NCI-H69 (cell line): ENCODE measurements at places on chromosomes 12 and 14.

DNA sequence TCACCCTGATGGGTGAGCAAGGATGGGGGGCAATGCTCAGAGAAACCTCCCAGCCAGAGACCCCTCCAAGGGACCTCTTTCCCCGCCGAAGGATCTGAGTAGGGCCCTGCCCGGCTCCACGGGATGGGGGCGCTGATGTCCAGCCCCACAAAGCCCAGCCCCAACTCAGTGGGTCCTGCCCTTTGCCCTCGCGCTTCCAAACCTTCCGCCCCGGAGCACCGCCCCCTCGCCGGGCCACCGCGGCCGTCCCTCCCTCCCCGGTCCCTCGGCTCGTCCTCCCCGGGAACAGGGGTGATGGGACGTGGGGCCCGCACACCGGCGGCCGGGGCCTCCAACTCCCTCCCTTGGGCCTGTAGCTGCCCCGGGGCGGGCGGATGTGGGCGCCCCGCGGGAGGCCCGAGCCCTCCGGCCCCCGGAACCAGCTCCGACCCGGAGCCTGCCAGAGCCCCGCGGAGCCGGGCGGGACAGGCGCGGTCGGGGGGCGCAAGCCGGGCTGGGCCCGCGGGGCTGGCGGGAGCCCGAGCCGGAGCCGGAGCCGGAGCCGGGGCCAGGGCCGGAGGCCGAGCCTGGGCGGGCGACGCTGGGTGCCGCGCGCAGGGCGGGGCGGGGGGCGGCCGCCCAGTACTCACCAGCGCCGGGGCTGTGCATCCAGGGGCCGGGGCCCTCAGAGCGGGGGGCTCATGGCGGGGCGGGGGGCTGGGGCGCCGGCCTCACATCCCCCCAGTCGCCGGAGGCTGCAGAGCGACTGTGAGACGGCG lies 386 bp downstream of the HDAC7 start:
- DNase-seq = peak; percentile 66

GRCh38 chr14:65377576-65377975 lies 35.0 kb upstream of the FUT8 start:
- no peak for DNase-seq

GRCh38 chr14:93741556-93742230 lies 46.6 kb downstream of the PRIMA1 start:
- no peak for DNase-seq

DNA sequence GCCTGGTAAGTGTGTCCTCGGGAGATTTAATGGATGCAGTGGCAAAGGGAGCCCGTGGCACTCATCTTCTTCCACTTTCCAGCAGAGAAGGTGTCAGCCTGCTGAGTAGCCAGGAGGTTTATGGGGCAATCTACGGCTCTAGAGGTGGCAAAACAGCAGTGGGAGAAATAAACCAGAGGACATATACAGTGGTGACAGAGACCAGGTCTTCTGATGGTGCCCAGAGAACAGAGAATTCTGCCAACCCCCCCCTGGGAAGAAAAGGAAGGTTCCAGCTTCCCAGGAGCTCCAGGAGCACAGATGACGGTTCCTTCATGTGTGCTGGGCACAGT lies 43.0 kb downstream of the SMIM41 start:
- no peak for DNase-seq

- peak; percentile 91 for DNase-seq
Observed at GRCh38 chr12:6825398-6826124, 2.6 kb upstream of the P3H3 start.

- DNase-seq = peak; percentile 70
Observed at GRCh38 chr12:120971299-120972180, 6.8 kb upstream of the HNF1A start.

DNA sequence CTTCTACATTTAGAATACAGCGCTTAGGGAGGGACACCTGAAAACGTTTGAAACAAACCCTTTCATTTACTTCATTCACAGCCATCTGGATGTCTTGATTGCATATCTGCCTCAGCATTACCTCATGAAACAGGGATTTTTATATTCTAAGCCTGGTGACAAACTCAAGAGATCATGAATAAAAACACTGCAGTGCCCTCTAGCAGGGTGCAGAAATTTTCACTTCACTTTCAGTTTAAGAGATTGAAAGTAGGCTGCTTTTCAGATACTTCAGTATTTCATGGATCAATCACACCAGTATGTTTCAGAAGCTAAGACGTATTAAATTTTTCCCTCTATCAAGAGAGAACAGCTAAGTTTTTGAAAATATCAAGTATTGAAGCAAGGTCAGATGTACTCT lies 467.8 kb downstream of the MDGA2 start:
- DNase-seq = no peak
